ENCODE measurements at places on chromosomes 12 and 14.

GRCh38 chr14:99534863-99535262 lies 53.7 kb downstream of the CCNK start:
- no peak for DNase-seq

- no peak for DNase-seq
Observed at GRCh38 chr12:118046430-118046829, 14.5 kb downstream of the WSB2 start.

- no peak for DNase-seq
Observed at GRCh38 chr12:66194122-66194521, 5.1 kb downstream of the IRAK3 start.

DNA sequence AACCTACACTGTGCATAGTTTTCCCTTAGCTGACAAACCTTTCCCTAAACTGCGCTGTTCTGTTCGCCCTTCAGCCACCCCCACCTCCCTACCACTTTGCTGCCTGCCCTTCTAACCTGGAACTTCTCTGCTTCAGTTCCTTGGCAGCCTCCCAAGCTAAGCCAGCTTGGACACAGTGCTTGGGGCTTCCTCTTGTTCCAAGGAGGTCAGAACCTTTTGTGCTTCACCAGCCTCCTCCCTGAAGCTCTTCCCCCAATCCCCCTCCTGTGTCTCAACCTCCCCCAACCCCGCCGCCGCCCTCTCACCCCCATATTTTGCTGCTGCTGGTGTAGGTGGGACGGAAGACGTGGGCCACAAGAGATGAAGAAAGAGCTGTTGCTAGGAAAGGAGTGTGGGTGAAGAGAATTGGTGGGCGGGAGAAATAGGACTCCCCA lies 8.1 kb upstream of the RIC8B start:
- DNase-seq: no peak

- DNase-seq: no peak
Observed at GRCh38 chr14:101761881-101762529, 496 bp downstream of the PPP2R5C start.

DNA sequence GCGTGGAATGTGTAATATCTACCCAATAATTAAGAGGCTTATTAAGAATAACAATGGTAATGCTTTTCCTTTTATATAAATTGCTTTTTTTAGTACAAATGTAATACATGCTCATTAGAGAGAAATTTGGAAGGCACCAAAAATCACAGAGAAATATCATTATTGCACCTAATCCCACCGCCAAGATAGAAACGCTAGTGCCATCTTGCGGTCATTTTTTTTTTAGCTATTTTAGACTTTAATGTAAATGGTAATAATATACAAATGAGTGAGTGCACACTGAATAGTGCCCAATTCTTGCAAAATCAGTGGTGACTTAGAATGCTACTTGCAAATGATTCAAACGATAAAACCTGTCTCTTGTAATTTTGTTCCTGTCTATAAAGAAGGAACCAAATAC lies 576.8 kb upstream of the TMEM132C start:
- no peak for DNase-seq

DNA sequence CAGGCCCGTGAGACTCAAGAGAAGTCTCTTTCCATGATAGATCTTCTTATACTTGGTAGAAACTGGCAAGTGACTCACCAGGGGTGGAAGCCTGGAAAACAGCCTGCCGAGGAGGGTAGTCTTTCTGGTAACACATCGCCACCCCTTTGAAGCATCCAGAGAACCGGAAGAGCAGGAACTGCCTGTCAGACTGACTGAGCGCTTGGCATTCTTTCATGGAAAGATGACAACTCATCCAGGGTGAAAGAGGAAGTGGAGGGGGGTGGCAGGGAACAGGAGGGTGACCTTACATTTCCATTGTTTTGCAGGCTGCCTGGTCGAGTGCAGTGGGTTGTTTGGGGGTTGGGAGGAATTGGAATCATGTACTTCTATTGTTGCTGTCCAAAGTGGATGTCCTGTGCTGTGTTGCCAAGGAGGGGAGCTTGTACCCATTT lies 34.5 kb downstream of the PRKCH start:
- no peak for DNase-seq

DNA sequence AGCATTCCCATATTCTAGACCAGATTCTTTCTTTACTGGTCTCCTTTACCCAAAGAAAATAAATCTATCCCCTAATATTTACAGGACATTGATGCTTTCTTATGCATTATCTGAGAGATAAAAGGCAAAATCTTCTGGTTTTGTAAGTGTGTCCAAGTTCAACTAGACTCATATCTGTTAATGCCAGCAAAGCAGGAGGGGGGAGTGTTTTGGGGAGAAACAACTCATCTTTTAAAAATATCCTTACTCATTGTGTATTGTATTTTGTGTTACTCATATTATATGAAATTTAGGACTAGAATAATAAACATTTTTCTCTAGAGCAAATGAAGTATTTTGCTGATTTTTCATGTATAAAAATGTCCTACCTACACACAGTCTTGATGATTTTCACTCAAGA lies 54.8 kb downstream of the SAMD4A start:
- DNase-seq: no peak

GRCh38 chr12:131988054-131988796 lies 38.5 kb downstream of the EP400 start:
- DNase-seq: no peak

DNA sequence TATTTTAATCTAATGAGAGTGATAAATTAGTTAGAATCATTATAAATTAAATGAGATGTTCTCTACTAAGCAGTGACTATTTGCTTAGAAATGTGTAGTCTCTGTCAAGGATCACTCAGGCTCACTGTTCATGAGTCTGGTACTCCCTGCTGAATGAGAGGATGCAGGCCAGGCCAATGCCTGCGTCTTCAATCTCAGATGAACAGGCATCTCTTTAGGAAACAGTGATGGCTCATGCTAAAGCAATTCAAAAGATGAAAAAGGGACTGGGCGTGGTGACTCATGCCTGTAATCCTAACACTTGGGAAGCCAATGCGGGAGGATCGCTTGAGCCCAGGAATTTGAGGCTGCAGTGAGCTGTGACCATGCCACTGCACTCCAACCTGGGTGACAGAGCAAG lies 106.8 kb downstream of the ZFC3H1 start:
- peak; percentile 77 for DNase-seq

DNA sequence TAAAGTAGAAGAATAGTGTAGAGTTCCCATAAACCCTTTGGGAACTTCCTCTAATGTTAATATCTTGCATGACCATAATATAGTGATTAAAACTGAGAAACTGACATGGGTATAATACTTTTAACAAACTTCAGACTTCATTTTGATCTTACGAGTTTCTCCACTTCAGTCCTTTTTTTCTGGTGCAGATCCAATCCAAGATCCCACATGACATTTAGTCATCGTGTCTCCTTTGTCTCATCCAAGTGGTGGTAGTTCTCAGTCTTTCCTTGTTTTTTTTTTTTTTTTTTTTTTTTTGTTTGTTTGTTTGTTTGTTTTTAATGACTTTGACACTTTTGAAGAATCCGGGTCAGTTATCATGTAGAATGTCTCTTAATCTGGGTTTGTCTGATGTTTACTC lies 179.2 kb downstream of the CACNA1C start:
- DNase-seq: no peak

DNA sequence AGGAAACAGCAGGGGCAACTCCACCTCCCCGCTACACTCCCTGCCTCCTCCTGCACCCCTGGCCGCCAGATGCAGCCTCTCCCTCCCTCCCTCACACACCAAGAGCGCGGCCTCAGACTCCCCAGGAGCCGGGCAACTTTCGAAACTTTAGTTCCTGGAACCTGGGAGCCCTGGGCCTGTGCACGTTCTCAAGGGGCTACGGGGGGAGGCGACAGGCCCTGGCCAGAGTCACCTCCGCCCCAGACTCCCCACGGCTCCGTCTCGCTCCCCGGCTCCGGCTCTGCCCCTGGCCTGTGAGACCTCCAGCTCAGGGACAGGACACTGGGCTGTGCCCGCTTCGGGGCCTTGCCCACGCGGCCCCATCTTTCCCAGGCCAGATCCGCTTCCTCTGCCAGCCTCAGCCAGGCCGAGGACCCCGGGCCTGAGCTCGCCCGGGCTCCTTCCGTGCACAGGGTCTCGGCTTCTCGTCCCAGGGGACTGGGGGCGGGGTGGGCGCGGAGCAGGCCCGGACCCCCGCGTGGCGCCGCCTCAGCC lies 5.5 kb downstream of the AMN start:
- no peak for DNase-seq

GRCh38 chr12:115051378-115051777 lies 367.4 kb upstream of the TBX3 start:
- DNase-seq: no peak

DNA sequence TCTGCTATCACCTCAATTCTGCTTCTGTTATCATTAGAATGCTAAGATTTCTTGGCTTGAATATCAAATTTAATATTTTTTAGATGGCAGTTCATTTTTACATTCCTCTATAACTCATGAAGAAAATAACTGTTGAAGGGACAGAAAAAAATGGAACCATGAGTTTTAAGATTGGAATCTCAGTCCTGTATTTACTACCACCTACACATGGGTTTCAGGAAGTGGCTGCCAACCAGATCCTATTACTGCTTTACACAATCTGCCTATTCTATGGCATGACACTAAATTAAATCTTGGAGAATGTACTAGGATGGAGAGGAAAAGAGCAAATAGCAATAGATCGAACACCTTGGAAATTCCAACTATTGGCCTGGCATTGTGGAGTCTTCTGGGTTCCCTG lies 140.8 kb downstream of the DUSP6 start:
- DNase-seq: no peak

- no peak for DNase-seq
Observed at GRCh38 chr12:103515341-103515740, 19.6 kb upstream of the C12orf42 start.

DNA sequence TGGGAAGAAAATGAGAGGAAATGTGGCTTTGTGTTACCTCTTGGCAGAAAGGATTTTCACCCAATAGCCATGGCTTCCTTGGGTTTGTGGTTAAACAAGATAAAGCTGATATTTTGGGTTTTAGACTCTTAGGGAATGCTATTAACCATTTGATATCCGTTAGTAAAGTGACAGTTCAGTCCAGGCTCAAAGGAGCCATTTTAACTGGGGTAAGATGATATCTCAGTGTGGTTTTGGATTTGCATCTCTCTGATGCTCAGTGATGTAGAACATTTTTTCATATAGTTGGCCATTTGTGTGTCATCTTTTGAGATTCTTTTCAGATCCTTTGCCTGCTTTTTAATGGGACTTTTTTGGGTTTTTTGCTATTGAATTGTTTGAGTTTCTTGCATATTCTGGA lies 30.1 kb downstream of the IFT43 start:
- no peak for DNase-seq

GRCh38 chr14:81710232-81710845 lies 176.7 kb upstream of the SEL1L start:
- no peak for DNase-seq

- DNase-seq: no peak
Observed at GRCh38 chr12:32305163-32305562, 94.2 kb upstream of the FGD4 start.

DNA sequence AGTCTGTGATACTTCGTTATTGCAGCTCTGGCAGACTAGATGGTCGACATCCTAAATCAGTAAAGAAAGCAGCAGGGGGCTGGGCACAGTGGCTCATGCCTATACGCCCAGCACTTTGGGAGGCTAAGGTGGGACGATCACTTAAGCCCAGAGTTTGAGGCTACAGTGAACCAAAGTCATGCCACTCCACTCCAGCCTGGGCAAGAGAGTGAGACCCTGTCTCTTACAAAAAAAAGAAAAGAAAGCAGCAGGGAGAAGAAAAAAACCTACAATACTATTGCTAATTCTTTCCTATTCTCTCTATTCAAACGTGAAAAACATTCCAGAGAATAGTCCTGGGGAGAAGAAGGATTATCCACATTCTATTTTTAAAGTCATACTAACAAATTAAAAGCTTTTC lies 79.5 kb downstream of the DCAF5 start:
- no peak for DNase-seq

DNA sequence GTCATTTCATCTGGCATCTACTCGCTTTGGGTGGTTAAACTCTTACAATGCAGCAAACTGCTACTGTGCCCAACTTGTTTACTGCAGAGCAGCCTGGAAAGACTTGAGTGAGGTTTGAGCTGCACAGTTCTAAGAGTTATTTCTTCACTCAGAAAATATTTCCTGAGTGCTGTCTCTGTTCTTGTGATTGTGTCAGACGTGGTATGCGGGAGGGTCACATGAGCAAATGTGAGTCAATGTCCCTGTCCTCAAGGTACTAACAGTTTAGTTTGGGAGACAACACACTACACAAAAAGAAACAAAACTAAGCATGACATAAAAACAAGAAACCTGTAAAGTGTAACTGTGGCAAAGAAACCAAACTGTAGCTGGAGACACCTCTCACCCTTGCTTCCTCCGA lies 32.4 kb downstream of the FLVCR2 start:
- DNase-seq: no peak

GRCh38 chr14:99862136-99862535 lies 68.9 kb downstream of the EML1 start:
- no peak for DNase-seq

GRCh38 chr12:11882301-11883019 lies 188.3 kb upstream of the BCL2L14 start:
- no peak for DNase-seq

GRCh38 chr14:104289507-104289906 lies 151.1 kb downstream of the KIF26A start:
- DNase-seq: no peak

DNA sequence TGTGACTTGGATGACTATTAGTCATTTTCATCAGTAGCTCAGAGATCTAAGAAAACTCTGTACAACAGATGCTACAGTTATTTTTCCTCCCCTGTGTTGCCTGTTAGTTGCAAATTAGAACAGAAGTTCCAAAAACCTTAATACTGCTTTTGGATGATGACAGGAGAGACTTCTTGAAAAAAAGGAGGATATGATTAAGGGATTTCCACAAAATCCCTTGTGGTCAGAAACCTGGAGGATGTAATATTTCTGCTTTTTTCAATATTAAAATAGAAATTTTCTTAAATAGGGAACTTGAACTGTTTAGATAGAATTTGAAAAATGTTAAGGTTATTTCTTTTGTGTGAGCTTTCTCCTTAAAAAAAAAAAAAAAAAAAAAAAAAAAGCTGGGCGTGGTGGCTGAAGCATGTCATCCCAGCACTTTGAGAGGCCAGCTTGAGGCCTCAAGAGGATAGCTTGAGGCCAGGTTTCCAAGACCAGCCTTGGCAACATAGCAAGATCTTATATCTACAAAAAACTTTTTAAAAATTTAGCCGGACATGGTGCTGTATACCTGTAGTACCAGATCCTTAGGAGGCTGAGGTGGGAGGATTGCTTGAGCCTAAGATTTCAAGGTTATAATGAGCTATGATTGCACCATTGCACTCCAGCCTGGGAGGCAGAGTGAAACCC lies 14.1 kb downstream of the CMAS start:
- no peak for DNase-seq

Measured in BJ (cell line).